CD8-positive, alpha-beta memory T cell (primary cell): ENCODE measurements at places on chromosomes 2 and 18. TPM values are rescaled to one million over a fixed set of nuclear protein-coding genes. Genes with fewer than 3 reads are reported as not detected.

- DNase-seq = no peak
Measured at GRCh38 chr2:227035711-227036367, 128.2 kb downstream of the COL4A4 start.

DNA sequence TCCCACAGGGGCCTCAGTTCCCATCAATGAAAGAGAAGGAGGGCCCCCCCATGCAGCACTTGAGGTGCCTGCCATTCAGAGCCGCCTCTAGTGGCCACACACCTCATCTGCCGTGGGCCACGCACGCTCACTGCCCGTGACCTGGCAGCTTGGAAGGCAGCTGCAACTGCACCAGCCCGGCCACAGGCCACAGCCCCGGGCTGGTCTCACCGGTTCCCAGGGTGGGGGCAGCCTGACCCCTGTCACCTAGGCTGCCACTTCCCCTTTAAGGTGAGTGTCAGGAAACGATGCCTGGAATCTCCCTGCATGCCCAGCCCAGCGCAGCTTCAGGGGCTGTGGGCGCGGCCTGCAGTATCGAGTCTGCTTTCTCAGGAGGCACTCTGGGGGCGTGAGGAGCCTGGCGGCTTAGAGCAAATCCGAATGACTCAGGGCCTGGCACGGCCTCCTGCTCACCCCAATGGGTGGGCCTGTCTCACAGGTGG is 2.6 kb downstream of the MAB21L4 start:
- no peak for DNase-seq

DNA sequence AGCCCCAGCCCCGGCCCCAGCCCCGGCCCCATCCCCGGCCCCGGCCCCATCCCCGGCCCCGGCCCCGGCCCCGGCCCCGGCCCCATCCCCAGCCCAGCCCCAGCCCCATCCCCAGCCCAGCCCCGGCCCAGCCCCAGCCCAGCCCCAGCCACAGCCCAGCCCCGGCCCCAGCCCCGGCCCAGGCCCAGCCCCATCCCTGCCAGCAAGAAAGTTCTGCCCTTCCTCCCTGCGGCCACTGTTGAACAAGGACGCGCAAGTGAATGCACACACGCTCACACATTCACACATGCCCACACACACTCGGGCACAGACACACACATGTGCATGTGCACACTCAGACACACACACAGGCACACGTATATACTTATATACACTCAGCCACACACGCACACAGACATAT is 287.0 kb downstream of the NDUFA10 start:
- DNase-seq = no peak

DNA sequence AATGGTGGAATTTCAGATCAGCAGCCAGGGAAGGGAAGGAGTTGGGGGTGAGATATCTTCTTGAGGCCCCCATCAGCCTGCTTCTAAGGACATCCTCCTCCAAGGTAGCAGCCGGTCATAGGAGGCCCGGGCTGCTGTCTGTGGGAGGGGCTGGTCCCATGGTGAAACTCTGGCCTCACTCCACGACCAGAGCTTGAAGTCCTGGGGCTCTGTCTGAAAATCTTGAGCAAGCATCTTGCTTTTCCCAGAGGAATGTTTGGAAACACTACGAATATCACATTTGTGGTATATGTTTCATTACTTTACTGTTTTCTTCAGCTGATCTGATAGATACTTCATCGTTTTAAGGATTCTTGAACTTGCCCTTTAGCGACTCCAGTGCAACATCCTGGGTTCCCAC is 103.7 kb downstream of the CTAGE1 start:
- no peak for DNase-seq

The DSC2 gene
- not detected for total RNA-seq

DNA sequence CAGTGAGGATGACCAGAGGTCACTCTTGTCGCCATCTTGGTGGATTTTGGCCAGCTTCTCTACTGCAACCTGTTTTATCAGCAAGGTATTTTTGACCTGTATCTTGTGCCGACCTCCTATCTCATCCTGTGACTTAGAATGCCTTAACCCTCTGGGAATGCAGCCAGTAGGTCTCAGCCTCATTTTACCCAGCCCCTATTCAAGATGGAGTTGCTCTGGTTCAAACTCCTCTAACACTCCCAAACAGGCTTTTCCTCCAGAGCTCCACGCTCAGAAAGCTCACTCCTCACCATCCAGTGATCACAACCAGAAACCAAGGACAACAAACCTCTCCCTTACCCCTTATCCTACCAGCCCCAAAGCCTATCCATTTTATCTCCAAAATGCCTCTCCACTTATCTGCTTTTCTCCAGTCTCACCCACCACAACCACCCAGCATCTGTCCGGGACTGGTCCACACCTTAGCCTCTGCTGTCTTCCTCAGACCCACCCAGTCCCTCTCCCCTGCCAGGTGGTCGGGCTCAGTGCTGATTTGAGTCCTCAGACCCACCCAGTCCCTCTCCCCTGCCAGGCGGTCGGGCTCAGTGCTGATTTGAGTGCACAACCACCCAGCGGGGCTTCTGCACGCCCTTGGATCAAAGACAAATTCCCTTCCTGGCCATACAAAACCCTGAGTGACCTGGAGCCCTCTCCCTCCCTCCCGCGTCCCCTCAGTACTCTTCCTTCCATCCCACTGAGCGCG is 11.7 kb upstream of the SMAD7 start:
- no peak for DNase-seq

GRCh38 chr18:79533146-79533545 is 137.4 kb downstream of the NFATC1 start:
- no peak for DNase-seq

The MEIS1 gene
- total RNA-seq = not detected

The C2orf78 gene
- not detected for total RNA-seq

The PRSS56 gene
- not detected for total RNA-seq

The GBX2 gene
- total RNA-seq = not detected

DNA sequence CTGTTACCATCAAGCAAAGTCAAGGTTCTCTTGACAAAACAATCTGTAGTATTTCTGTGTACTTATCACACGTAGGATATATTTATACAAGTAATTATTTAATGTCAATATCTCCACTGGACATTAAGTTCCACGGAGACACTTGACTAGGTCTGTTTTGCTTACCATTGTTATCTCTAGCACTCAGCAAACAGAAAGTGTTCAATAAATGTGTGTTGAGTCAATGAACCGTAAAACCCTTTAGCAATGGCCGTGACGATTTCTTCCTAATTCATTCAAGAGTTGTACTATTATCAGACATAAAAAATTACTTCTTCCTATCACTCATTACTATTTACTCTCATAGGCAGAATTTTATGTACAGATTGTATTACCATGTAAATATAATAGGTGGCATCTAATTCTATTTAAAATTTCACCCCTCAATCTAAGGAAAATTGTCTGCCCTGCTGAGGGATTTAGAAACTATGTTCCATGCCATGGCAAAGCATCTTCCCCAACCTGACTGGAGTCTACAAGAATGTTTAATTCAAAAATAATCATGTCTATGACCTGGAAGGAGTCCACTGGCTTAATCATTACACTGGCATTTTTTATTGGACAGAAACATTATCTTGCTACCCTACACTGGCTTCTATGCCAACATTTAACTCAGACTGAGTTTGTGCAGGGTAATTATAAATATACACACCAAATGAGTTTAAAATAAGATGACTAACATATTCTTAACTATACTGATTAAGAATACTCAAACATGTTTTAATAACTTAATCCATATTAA is 301.9 kb downstream of the ZEB2 start:
- DNase-seq = no peak

DNA sequence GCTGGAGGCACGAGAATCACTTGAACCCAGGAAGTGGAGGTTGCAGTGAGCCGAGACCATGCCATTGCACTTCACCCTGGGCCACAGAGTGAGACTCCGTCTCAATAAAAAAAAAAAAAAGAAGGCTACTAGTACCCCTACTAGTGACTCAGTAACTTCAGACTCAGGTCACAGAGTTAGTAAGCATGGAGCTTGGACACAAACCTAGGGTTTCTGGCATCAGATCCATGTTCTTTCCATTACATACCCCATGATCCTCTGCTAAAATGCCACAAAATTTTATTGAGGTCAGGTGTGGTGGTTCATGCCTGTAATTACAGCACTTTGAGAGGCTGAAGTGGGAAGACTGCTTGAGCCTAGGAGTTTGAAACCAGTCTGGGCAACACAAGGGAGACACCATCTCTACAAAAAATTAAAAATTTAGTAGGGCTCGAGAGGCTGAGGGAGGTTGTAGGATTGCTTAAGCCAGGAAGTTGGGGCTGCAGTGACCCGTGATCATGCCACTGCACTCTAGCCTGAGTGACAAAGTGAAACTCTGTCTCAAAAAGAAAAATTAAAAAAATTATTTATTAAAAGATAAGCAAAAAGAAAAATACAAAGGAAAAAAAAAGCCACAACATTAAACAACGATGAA is 45.1 kb downstream of the DHX57 start:
- DNase-seq = no peak

GRCh38 chr2:216031960-216032689 is 18.8 kb upstream of the MREG start:
- no peak for DNase-seq

DNA sequence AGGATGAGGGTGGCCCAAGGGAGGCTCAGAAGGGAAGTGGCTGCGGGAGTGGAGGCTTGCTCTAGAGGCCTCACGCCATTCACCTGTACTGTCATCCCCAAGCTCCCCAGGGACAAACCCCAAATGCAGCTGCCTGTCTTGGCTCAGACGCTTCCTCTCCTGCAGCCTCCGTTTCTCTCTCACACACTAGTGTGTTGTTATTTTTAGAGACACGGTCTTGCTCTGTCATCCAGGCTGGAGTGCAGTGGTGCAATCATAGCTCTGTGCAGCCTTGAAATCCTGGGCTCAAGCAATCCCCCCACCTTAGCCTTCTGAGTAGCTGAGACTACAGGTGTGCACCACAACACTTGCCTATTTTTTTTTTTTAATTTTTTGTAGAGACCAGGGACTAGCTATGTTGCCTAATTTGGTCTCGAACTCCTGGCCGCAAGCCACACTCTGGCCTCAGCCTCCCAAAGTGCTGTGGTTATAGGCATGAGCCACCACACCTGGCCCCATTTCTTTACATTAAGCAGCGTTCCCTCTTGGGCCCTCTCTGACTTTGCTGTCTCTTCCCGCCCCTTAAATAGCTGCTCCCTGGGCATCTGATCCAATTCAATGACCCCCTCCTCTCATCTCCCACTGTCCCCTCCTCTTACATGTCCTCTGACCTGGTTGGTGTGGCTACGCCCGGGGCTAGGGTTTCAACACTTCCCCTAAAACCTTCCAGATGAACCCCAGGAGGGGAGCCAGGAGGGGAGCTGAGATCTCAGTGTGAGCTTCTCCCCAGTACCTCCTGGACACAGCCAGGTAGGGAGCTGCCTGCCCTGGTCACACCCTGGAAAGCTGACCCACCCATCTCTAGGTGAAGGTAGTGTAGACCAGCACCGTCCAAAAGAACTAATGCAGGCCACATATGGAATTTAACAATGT is 24.0 kb upstream of the LOXHD1 start:
- no peak for DNase-seq

The CMPK2 gene
- total RNA-seq = 1.1 TPM

- peak; percentile 31 for DNase-seq
Measured at GRCh38 chr18:54284981-54285785, 15.9 kb downstream of the POLI start.

- DNase-seq = no peak
Measured at GRCh38 chr2:150136401-150136800, 351.1 kb downstream of the RND3 start.

The CDKL4 gene
- total RNA-seq = 0.13 TPM

The IL1RN gene
- total RNA-seq = 2.3 TPM

DNA sequence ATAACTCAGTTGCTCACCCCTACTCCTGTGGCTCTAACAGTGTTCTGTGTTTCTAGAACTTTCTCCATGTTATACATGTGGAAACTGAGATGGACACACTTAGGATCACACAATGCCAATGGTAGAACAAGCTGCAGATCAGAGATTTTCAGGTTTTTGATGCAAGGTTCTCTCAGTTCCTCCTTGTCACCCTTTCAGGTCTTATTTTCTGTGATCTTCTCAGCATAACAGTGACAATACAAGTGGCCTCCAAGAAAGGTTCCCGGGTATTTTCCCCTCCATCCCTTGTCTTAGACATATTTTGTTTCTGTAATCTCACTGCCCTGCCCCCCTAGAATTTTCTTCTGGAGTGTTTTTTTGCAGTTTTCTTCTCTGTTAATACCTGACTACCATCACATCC is 6.2 kb upstream of the MGAT5 start:
- no peak for DNase-seq

The INO80B gene
- total RNA-seq = 44.3 TPM
